ENCODE measurements at places on chromosomes 2 and 18.

DNA sequence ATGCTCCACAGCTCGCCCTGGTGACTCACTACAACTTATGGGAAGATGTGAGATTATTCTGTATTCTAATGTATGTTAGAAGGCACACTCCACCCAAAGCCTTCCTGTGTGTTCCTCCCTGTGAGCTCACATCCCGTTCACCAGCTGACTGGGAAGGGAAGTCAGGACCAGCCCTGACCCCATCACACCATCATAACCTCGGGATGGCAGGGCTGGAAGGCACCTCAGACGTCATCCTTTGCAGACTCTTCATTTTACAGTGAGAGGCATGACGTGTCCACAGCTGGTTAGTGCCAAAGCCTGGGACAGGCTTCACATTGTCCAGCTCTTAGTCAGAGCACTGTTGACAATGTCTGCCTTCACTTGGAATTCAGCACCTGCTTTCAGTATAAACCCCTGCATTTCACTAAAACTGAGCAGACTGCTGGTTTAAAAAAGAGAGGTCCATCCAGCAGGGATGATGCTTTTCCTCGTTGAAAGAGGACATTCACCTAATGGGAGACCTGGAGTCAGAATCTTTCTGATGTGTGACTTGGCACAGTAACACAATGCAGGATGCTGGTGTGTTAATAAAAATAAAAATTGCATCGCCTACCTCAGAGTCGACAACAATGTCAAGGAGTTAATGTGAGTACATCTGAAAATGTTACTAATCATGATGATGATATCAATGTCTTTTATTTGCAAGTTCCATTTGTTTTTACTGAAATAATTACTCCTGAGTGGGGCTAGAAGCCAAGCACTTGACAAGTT is 418.0 kb upstream of the TNP1 start:
- DNase-seq = no peak

GRCh38 chr2:219642069-219642454 is 14.6 kb downstream of the SLC4A3 start:
- no peak for DNase-seq

DNA sequence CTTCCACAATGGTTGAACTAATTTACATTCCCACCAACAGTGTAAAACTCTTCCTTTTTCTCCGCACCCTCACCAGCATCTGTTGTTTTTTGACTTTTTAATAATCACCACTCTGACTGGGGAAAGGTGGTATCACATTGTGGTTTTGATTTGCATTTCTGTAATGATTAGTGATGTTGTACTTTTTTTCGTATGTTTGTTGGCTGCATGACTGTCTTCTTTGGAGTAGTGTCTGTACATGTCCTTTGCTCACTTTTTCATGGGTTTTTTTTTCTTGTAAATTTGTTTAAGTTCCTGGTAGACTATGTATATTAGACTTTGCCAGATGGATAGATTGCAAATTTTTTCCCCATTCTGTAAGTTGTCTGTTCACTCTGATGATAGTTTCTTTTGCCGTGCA is 574.8 kb downstream of the KCNJ3 start:
- no peak for DNase-seq

DNA sequence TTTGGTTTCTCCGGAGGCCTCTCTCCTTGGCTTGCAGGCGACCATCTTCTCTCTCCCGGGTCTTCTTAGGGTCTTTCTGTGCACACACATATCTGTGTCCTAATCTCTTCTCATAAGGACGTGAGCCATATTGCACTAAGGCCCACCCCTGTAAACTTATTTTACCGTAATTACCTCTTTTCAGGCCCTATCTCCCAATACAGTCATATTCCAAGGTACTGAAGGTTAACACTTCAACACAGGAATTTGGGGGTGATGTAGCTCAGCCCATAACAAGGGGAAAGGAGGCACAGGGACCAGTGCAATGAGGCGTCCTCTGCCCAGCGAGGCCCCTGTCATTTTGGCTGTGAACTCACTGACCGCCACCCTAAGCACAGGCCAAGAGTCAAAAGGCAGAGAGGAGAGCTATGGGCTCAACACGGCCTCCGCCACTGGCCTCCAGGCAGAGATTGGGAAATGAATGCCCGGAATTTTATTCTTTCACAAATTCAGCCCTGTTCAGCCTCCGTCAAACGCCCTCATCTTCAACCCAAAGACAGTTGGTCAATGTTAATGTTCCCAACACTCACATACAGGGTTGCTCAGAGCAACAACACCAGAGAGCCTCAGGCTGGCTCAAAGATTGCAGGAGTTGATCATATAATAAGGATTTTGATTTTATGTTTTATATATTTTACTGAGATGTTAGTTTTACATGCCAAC is 15.9 kb upstream of the NMUR1 start:
- no peak for DNase-seq

DNA sequence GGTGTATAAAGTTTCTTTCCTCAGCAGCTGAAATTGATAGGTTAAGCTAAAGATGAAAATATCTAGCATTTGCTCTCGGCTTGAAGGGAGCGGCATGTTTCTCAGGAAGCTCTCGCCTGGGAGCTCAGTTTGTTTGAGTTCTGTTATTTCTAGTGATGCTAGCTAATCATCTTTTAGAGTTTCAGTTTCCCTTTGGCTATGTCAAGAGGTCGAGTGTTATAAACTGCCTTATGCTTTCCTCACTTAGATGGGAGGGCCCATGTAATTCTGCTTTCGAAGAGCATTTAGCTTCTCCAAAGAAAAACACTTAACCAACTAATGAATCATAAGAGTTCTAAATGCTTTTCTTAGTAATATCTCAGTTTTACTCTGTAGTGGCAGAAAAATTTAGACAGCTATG is 33.6 kb downstream of the PLCL1 start:
- DNase-seq = peak; percentile 43

GRCh38 chr2:50042771-50043170 is 888.5 kb upstream of the FSHR start:
- no peak for DNase-seq

DNA sequence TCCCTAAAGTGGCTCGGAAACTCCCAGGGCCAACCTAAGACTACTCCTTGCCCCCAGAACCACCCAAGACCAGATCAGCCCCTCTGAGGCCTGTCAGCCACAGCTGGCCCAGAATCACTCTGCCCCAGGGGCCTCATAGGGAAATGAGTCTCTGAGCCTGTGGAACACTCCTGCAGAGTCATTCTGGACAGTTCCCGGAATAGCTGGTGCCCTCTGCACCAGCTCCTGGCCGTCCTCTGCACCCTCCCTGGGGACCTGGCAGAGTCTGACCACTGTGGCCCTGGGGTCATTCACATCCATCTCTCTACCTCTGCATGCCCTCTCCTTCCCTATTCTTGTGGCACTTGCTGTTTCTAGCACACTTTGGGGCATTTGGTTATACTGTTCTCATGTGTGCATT is 14.6 kb upstream of the TMEM214 start:
- DNase-seq = no peak

DNA sequence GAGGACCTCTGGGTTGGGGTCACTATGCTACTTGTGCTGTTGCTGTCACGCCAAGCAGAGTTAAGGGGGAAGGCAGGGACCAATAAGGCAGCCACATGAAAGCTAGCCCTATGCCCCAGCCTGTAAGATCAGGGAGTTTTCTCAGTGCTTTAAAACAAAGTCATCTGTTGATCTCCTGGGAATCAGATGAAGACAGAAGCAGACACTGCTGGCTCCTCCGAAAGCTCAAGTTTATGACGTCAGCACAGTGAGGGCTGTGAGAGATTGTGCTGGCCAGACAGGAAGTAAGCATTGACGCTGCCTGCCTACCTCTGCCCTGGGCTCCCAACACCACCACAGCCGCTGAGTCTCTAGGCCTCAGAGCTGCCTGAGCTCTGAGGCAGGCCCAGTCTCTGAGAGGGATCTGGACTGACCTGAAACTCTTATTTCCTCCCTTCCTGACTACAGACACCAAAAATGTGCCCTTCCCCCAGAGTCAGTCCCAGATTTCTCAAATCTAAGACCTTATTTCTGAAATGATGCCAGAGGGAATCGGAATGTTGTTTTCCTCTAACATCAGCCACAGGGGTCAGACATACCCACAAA is 118.1 kb upstream of the EPAS1 start:
- peak; percentile 57 for DNase-seq

DNA sequence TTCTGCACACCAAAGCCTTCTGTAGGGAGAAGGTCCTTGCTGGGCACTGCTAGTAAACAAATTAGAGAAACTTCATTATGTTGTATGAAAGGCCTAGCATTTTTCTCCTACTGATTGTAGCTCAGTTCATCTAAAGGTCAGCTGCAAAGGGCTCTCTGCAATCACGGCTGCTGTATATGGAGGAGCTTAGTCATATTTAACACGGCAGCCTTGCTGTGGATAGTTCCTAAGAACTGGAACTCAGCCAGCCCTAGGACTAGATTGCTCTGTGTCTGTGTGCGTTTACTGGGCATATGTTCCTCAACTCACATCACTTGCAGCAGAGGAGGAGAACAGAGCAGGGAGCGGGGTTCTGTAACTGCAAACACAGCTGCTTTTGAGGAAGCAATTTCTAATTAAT is 1103.9 kb upstream of the KLHL29 start:
- DNase-seq = no peak

GRCh38 chr2:11103984-11104793 is 51.1 kb upstream of the SLC66A3 start:
- peak; percentile 63 for DNase-seq

- DNase-seq = no peak
Measured at GRCh38 chr2:98087447-98088020, 567 bp downstream of the VWA3B start.

DNA sequence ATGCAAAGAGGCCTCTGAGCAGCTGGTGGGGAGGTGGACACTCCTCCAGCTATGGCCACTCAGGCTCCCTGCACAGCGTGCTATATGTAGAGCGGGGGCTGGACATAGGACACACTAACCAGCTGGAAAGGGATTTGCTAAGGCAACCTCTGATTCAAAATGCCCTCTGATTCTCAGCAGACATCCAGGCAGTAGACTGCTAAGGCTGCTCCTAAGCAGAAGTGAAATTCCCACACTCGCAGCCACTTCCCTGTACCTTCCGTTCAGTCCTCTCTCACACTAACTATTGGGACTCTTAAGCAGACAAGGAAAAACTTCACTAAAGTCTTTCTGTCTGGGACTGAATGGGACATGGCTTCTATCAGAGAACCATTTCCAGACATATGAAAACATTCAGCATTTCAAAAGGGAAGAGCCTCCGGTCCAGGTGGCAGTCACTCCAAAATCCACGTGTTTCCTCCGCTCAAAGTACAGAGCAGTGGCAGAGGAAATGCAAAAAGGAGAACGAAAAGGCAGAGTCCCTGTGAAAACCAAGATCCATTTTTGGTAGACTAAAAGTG is 265.8 kb downstream of the TTC32 start:
- no peak for DNase-seq

GRCh38 chr18:75106746-75107145 is 102.2 kb downstream of the PTGR3 start:
- DNase-seq = no peak

DNA sequence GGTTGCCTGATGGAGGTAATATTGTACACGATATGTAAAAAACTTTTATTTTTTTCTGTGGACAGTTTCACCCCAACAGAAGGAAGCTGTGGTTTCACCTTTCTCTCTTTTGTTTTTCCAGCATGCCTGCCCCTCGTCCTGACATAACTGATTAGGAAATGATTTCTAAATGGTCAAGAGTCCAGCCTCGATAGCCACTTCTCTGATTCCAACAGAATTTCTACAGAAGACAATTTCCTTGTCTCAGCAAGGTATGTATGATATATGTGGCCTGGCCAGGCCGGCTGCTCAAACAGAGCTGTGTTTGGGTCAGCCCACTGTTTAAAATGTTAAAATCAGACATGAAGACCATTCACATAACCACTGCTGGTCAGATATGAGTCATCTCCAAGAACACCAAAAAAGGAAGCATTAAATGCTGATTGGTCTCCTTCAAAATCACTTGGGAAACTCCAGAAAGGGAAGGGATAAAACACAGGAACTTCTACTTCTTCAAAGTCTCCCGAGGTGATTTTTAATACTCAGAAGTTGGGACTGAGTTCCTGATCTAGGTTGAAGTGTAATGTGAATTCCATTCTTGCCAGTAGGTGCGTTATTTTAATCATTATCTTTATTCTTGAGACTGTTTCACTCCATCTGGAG is 22.3 kb downstream of the ATP8B1 start:
- no peak for DNase-seq

GRCh38 chr18:43847164-43848091 is 570.1 kb upstream of the SYT4 start:
- no peak for DNase-seq

DNA sequence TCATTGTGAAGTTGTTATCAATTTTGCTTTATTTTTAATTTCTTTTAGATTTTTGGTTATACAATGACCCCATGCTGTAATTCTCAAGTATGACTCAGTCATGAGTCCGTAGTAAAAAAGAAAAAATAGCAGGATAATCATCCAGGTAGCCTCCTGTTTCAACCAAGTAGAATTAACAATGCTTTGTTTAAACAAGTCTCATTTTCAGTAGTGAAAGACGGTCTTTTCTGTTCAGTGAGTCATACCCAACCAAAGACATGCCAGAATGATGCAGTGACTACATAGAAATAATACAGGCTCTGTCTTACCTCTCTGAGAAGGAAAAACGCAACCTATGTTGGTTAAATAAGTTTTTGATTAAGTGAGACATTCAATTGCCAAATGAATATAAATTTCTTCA is 67.8 kb upstream of the DSC1 start:
- no peak for DNase-seq

GRCh38 chr2:67982956-67983355 is 79.8 kb downstream of the C1D start:
- no peak for DNase-seq

DNA sequence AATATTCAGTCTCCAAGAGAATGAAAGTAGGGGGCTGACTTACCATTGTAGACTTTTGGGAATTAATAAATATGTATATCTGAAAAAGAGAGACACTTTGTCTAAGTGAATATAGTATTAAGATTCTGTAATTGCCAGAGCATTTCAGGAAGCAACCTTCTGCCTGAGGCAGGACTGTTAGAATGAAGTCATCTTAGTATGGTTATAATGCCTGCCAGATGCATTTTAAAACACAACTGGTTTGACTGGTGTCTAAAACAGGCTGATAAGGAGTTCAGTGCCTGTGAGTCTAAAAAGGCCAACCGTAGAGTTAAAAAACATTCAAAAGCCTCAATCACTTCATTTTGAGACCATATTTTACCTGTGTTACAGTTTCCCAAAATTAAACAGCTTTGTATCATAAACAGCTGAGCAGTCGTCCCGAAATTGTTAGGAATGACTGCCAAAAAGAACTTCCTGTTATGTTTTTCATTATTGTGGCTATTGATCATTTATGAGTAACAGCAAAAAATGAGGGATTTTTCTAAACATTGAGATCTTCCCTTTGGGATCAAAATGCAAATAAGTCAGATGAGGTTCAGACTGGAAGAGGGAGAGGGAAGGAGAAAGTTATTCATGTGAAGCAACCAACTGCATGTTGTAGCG is 443.9 kb downstream of the PID1 start:
- no peak for DNase-seq

- no peak for DNase-seq
Measured at GRCh38 chr2:101815739-101816391, 118.4 kb downstream of the MAP4K4 start.

Data from stimulated activated CD4-positive, alpha-beta T cell treated with anti-CD3 and anti-CD28 coated beads, Interleukin-15, amount 100 ng/mL, for 24 hours (primary cell).